Activated naive CD4-positive, alpha-beta T cell (primary cell): ENCODE measurements at places on chromosomes 6 and 20.

- DNase-seq, result no peak
Measured at GRCh38 chr6:33667072-33667471, 44.4 kb downstream of the UQCC2 start.

- no peak for DNase-seq
Measured at GRCh38 chr6:11609324-11610071, 71.9 kb downstream of the TMEM170B start.

DNA sequence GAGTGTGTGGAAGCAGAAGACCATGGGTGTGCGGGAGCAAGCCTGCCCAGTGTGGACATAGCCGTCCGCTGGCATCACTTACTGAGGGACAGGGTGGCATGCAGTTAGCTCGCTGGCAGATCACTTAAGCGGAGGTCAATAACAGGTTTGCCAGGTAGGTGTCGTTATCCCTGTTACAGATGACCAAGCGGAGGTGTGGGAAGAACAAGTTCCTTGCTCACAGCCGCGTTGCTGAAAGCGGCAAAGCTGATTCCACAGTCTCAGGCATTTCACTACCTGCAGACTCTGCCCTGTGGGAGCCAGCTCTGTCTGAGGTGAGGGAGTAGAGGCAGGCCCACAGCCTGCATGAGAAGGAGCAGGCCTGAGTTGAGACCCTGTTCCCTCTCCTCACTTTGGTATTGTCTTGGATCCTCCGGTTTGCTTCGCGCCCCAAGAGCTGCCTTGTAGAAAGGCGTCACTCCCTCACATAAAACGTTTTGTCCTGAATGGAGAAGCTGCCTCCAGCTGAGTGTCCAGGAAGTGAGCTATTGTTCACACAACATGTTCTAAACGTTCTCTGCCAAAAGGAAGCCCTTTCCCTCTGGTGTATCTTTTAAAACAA, 96.9 kb downstream of the TCP11 start:
- no peak for DNase-seq

DNA sequence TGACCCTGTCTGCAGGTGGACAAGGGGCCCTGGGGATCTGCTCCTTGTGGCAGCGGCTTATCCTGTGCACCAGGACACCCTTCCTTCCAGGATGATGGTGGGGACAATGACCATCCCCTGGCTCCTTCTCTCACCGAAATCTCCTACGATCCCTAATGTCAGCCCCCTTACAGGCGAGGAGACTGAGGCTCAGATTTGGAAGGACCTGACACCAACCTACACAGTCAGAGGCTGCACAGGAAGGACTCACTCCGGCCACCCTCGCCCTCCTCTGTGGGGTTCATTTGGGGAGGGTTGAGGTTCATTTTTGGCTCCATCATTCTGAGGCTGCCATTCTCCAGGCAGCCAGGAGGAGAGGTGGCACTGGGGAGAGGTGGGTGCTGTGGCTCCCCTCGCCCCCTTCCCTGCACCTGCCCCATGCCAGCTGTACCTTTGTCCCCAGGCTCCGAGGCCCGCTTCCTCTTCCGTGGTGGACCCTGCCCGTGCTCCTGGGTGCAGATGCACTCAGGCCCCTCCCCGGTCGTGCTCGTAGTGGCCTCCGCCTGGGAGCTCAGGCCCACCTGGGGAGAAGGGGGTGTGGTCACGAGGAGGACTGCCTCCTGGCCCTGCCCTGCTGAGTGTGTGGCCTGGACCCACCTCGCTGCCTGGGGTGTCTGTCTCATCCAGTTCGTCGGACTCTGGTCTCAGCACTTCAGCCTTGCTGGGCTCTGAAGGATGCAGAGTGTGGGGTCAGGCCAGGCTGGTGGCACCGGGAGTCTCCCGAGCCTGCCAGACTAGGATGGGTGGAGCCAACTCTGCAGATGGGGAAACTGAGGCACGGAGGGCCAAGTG, 5.3 kb upstream of the CABLES2 start:
- no peak for DNase-seq

DNA sequence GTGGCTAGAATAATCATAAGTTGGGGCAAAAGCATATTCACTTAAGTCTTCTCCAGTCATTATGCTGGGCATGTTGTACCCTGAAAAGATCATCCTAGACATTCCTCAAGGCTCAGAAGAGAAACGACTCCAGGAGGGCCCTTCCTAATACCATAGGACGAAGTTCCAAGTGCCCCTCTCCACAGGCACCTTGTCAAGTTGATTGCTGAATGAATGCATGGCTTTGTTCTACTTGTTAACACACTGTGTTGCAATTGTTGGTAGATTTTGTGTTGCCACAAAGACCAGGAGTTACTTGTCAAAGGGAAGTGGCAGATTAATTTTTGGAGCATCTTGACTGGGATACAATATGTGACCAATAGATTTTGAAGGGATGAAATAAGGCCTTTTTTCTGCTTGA, 194.3 kb upstream of the SMLR1 start:
- no peak for DNase-seq

DNA sequence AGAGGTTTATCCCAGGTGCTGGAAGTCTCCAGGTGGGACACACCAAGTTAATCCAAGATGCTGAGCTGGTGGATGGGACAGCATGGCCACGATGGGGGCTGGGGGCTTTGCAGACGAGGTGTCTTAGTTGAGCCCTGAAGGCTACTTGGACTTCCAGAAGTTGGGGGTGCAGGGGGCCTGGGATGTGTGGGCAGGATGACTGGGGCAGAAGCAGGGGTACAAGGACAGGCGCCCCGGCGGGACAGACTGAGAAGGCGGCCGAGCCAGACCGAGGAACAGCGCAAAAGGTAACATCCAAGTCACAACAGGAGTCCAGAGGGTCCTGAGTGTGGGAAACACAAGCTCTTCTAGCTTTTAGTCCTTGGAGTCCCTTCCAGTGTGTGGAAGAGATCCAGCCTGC, 23.8 kb downstream of the RAMACL start:
- no peak for DNase-seq

DNA sequence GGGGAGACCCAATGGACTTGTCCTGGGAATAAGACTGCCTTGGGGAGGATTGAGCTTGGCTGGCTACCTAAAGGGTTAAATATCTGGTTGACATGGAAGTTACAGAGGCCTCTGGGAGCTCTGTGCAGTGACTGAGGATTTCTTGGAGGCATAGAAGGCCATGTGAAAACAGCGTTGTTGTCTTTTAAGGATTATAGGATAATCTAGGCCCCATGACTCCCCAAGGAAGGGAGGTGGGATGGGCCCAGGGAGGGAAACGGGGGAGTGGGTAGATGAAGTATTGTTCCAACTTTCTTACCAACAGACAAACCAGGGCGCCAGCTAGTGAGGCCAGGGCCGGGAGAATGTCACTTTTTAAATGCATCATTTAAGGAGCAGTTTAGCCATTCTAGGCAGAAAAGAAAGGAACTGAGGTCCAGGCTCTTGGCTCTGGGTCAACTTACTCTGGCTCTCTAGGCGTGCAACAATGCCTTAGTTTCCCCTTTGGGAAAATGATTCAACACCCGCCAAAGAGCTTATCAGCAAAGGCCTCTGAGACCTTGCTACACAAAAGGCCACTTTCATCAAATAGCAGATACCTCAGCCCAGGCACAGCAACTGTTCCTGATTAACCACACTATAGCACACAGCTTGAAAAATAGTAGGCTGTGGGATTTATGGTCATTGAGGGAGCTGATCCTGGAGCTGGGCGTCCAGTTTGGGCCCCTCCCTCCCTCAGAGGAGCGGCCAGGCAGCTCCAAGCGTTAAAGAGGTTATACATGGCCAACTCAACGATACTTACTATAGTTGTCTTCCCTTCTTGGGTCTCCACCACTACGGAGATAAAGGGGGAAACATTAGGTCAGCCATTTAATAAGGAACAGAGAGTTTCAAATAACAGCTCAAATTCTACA, 7.0 kb downstream of the MRPS18A start:
- no peak for DNase-seq

- DNase-seq, result no peak
Measured at GRCh38 chr6:3939964-3940363, 90.8 kb downstream of the FAM50B start.

GRCh38 chr6:8934318-8934717, 499.0 kb upstream of the SLC35B3 start:
- no peak for DNase-seq

- DNase-seq, result no peak
Measured at GRCh38 chr6:98382246-98382645, 452.1 kb upstream of the POU3F2 start.

DNA sequence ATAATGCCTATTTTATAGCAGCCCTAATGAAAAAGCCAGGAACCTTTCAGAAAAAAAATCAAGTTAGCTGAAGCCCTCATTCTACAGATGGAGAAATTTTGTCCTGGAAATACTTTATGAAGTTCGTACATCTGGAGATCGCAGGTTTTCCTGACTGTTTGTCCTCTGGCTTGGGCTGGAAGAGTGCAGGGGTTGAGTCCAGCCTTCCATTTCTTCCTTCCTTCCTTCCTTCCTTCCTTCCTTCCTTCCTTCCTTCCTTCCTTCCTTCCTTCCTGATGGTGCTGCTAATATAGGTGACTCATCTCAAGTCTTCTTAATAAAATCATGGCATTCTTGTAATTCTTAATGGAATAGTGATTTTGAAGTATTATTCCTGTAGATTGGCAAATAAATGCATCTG, 227.4 kb downstream of the CLVS2 start:
- no peak for DNase-seq

DNA sequence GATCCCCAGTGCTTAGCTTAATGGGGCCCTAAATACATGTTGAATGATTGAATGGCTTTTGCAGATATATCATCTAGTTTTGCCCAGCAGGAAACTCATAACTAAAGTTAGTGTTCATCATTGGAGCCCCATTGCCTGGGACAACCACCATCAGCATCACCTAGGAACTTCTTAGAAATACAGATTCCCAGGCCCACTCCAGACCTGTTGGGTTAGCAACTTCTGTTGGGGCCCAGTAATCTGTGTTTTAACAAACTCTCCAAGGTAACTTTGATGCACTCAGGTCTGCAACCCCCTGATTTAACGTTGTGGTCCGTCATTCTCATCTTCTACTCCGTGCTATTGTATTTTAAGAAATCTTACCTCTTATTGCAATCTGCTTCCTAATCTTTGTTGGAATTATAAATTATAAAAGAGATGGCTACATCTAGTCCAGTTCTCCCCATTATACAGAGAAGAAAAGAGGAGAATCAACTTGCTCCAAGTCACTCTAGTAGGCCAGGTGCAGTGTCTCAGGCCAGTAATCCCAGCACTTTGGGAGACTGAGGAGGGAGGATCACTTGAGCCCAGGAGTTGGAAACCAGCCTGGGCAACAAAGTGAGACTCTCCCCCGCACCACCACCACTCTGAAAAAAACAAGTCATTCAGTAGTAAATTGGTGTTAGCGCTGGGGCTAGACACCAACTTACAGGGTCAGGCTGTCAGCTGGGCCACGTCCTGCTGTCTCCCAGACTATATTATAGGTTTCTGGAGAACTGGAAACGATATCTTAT, 13.7 kb downstream of the FOXP4 start:
- DNase-seq, result no peak

DNA sequence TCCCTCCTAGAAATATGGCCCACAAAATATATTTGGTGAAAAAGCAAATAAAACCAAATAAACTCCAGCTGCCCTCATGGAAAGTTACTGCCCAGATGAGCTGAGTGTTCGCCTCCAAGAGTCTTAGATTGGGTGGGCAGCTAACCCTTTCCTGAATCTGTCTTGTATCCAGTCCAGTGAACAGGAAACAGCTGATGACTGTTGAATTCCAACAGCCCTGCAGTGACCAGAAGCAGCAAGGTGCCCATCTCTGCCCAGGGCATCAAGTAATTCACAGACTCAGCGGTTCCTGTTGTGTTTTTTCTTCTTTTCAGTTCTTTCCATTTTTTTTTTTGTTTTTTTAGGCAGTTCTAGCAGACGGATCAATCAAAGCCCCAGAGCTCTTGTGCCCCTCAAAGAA, 199.2 kb downstream of the UBE3D start:
- no peak for DNase-seq

- no peak for DNase-seq
Measured at GRCh38 chr20:5393218-5393870, 76.6 kb upstream of the PROKR2 start.

GRCh38 chr6:29809249-29809648, 18.4 kb upstream of the HLA-G start:
- no peak for DNase-seq

DNA sequence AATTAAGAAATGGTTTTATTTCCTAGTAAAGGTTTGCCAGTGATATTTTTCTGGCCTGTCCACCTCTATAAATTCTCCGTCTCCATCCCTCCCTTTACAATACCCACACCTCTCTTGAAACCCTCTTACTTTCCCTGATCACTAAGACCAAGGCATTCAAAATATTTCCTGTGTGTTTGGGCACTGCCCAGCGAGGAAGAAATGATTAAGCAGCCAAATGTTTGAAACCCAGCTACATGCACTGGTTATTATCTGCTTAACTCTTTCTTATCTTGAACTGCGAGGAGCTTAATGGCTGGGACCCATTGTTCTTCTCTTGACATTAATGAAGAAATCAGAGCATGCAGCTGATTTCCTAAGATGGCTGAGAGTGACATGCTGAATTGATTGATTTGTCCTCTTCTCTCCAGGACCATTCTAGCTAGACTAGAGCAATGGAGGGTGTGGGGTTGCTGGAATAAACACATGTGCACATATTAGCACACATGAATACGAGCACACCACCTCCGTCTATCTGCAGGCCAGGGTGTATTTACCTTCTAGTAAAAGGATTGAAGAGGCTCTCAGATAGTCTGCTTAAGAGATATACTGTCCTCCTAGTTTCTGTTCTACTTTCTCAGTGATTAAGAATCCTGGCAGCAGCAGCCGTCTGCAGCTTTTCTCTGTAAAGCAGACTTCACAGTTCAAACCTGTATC, 46.1 kb upstream of the PRDM1 start:
- no peak for DNase-seq

DNA sequence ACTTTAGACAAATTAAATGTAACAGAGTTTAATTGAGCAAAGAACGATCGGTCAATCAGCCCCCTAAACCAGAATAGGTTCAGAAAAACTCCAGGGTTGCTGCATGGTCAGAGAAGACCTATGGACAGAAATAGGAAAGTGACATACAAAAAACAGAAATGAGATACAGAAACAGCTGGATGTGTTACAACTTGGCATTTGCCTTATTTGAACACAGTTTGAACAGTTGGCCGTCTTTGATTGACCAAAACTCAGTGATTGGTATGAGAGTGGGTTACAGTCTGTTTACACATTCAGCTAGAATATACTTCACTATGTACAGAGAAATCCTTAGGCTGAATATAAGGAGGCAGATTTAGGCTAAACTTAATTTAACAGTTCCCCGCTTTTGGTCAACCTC, 19.9 kb downstream of the SRSF6 start:
- DNase-seq, result no peak

DNA sequence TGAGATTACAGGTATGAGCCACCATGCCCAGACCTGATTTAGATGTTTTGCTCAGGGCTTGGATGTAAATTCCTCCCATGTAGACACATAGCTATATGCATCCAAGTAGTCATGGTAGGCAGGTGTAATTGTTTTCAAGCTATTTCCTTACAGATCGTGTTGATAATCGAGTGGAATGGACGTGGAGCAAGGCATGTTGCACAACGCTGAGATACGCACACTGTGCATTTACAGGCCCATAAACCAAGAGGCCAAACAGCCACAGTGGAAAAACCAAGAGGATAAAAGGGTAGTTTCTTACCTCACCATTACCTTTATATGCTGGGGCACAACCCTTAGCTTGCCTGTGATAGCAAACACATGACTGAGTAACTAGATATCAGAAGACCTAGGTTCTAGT, 51.0 kb upstream of the ADGRF1 start:
- no peak for DNase-seq
